Stimulated activated CD4-positive, alpha-beta T cell treated with anti-CD3 and anti-CD28 coated beads, Interleukin-2, amount 100 ng/mL, for 48 hours (primary cell): ENCODE measurements at places on chromosomes 16 and 17.

- no peak for DNase-seq
These were observed 22.8 kb upstream of the IRX3 start for GRCh38 chr16:54309341-54309740.

- no peak for DNase-seq
These were observed 263.8 kb downstream of the CDH11 start for GRCh38 chr16:64858076-64858475.

DNA sequence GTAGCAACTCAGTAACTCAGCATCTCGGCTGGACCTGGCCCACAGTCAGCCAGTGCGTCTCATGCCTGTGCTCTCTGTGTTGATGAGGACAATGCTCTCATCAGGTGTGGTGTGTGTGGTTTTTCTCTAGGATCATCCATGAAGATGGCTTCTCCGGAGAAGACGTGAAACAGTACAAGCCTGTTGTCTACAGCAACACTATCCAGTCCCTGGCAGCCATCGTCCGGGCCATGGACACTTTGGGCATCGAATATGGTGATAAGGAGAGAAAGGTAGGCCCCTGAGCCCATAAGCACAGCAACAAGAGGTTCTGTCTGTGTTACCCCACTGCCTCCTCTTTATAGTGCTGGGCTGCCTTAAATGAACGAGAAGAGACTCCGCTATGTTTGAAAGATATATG, 84.5 kb downstream of the GNAO1 start:
- DNase-seq = no peak

DNA sequence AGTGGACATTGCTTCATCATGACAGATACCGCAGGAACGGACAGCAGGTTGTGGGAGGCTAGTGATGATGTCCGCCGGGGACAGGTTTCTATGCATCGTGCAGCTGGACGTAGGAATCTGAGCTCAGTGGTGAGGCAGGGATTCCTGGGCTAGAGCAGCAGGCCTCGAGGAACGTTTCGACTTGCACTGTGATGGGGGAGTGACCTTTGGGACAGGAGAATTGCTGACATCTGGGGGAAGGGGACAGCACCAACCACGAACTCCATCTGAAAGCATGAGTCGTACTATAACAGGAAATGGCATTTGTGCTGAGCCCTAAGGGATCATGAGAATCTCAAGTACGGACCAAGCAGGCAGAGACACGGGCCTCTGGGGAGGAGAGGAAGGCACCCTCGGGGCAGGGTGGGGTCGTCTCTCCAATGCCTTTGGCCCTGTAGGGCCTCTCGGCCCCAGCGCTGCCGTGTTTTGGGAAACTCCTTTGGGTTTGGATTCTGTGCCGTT, 65.8 kb upstream of the ENDOV start:
- no peak for DNase-seq

DNA sequence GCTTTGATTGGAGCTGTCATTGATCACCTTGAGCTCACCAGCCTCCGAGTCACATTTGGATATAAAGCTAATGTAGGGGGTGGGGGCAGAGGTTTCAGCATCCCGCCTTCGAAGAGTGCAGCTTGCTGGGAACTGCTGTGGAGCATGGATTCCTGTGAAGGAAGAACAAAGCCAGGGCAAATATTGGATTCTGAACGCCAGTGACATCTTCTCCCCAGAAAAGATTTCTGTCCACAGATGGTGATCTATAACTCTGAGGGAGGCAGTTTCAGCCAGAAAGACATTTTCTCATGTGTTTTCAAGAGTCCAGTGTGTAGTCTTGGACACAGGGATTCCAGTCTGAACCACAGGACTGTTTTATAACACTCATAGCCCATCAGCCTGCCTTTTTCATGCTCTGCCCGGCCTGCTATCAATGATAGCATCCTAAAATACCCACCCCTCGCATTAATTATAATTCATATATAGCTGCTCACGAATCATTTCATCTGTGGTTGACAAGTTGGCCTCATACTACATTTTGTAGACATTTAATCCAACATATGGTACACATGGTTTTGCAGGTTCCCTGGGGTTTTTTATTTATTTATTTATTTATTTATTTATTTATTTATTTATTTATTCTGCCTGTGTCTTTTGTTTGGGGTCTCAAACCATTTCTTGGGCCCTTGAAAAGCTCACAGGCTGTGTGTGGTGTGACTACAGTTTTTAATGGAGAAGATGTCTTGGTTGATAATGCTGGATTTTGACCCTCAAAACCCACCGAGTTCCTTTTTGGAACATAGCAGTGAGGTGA, 47.1 kb upstream of the SALL1 start:
- DNase-seq = no peak

DNA sequence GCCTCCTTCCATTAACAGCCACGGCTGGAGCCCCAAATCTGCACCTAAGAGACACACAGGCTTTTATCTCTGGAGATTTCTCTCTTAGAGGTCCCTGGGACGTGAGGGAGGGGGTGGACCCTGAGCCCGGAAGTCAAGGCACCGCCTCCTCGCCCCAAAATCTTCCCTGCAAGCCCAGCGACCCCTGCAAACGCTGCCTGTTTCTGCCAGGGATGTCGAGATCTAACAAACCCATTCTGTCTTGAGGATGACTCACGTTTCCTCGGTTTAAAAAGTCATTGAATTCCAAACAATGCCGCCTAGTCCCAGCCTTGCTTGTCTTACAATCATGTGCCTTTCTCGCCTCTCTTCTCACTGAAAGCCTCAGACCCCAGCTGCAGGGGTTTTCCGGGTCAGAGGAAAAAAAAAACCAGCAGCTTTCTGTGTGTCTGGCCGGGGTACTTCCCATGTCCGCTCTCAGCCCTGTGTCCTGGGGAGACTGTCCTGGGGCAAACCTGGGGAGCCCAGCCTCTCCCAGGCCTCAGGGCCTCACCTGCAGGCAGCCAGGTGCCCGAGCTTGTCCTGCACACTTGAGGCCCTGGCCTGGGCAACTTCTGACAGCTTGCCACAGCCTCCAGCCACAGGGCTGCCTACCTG, 15.4 kb downstream of the ARL2BP start:
- DNase-seq = no peak

- no peak for DNase-seq
These were observed 109.7 kb upstream of the CLEC3A start for GRCh38 chr16:77912617-77913016.
